HepG2 (cell line): ENCODE measurements at places on chromosomes 12 and 14. TPM values are rescaled to one million over a fixed set of nuclear protein-coding genes. Genes with fewer than 3 reads are reported as not detected.

DNA sequence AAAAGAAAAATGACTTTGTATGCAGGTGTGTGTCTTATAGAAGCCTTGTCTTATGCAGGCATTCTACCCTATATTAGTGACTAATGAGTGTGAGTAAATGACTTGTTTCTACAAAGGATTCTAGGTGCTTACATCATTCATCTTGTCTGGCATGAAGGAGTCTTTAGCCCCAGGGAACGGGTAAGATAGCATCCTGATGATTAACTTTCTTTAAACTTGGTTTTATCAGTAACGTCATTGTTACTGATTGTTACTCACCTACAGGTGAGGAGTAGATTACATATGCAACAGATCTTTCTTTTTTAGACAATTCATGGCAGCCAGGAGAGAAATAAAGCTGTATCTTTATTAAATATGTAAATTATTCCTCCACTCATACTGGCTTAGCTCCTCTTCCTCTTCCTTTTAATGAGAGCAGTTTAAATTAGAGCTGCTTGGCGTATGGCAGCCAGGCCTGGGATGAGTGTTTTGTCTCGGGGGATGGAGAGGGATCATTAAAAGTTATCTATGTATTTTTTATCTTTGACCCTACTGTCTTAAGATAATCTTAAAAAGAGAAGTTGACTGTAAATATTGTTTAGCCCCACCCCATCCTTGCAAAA, 57.2 kb upstream of the ATP2A2 start:
- H3K4me3 ChIP-seq, result no peak overlapping the region
- no peaks in the 10 kb centered on the region; the same call in 2 of the 3 replicates for H3K36me3 ChIP-seq
- peaks cover 8% of the 10 kb centered on the region for H3K4me1 ChIP-seq
- no peaks in the 10 kb centered on the region for H3K27me3 ChIP-seq
- H3K27ac ChIP-seq, result no peak overlapping the region

DNA sequence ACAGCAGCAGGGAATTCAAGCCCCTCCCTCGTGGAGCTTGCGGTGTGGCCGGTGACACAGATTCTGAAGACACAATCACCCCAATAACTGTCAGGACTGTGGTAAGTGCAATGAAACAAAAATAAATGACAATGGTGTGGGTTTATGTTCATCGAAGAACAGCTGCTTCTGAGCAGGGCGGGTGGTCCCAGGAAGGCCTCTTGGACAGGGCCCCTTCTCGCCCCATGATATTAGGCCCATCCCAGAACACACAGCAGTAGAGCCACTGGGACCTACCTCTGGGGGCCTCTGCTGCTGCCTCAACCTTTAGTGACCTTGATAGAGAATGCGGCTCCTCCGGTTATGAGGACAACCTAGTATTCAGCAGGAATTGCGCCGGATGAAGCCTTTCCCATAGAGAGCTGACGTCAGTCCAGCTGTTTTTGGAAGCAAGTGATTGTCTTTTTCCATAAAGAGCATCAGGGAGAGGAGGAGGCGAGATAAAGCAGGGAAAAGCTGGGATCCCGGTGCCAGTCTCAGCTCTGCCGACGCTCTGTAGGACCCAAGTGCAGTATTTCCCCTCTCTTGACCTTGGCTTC, 84.1 kb upstream of the BCL11B start:
- no peaks in the 10 kb centered on the region for H3K36me3 ChIP-seq
- DNase-seq, result no peak
- H3K27me3 ChIP-seq, result peaks cover 15% of the 10 kb centered on the region; the same call in 2 of the 3 replicates
- H3K4me1 ChIP-seq, result 0 out of 2 replicates have a peak, but pooled peaks cover 5% of the 10 kb centered on the region
- no peak overlapping the region for H3K4me3 ChIP-seq
- no peak overlapping the region for H3K27ac ChIP-seq

GRCh38 chr12:28866296-28866695, 282.8 kb upstream of the FAR2 start:
- no peaks in the 10 kb centered on the region for H3K4me1 ChIP-seq
- no peak overlapping the region for H3K4me3 ChIP-seq
- no peaks in the 10 kb centered on the region for H3K27me3 ChIP-seq
- no peak overlapping the region for H3K27ac ChIP-seq
- H3K36me3 ChIP-seq, result no peaks in the 10 kb centered on the region

The KRT79 gene
- not detected in 2 replicates for total RNA-seq

GRCh38 chr14:37056473-37056872, 115.9 kb downstream of the SLC25A21 start:
- no peaks in the 10 kb centered on the region for H3K36me3 ChIP-seq
- no peaks in the 10 kb centered on the region for H3K4me1 ChIP-seq
- DNase-seq, result no peak
- H3K27ac ChIP-seq, result no peak overlapping the region

DNA sequence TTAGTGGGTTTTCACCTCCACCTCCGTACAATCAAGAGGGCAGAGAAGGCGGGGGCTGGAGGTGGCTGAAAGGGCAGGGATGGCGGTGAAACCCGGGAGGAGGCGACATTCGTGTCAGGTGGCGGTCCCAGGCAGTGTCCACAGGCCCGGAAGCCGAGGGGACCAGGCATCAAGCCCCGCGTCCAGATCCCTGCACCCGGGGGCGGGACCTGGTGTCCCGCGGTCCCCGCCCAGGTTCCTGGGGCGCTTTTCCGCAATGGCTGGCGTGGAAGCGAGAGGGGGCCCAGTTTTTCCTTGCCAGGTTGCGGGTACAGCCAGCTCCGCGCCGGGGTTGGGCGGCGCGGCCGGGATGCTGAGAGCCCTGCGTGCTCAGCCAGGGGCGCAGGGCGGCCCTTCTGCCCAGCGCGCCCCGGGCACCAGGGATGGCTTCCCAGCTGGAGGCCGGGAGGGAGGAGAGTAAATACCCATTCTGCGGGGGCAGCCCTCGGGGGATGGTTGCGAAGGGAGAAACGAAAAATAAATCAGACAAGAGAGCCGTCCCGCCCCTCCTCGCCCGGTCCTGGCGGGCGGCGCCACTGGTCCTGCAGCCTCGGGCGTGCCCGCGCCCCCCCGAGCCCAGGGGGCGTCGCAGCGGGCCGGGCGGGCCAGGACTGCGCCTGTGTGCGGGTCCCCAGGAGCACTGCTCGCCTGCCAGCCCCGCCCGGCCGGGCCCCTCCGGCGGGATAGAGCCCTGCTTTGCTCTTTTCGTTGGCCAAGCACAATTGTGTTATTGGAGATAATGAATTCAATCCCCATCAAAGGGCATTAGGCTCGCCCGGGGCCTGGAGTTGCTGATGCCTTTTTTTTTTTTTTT, 11.5 kb downstream of the FOXA1 start:
- peak overlapping the region; percentile 43 for H3K27ac ChIP-seq
- no peaks in the 10 kb centered on the region; the same call in 2 of the 3 replicates for H3K27me3 ChIP-seq
- peak overlapping the region; percentile 46; the same call in 1 of the 2 replicates for H3K4me3 ChIP-seq
- peaks cover 24% of the 10 kb centered on the region for H3K4me1 ChIP-seq

DNA sequence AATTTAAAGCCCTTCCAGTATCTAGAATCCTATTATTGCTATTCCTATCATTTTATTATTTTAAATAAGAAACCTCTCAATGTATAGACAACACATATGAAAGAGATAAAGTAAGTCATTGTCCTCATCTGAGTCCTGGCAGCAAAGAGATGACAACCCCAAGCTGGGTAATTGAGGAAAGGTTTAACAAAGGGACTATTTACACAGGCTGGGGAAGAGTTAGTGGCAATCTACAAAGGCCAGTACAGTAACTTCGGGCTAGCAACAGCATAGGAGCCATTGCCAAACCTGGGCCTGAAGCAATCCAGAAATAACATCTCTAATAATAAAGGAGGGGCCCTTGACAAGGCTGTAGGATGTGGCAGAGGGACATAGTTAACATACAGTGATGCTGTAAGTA, 11.2 kb downstream of the PDE6H start:
- DNase-seq, result no peak
- no peak overlapping the region for H3K27ac ChIP-seq
- no peaks in the 10 kb centered on the region for H3K4me1 ChIP-seq
- H3K27me3 ChIP-seq, result no peaks in the 10 kb centered on the region; the same call in 2 of the 3 replicates

The HOXC4 gene
- total RNA-seq, result not detected in 2 replicates

The ZNF839 gene
- 8.2 and 12.8 TPM in 2 replicates for total RNA-seq

- H3K27ac ChIP-seq, result no peak overlapping the region
- H3K36me3 ChIP-seq, result no peaks in the 10 kb centered on the region
- H3K4me3 ChIP-seq, result no peak overlapping the region
- DNase-seq, result no peak
- H3K4me1 ChIP-seq, result peaks cover 31% of the 10 kb centered on the region
- H3K27me3 ChIP-seq, result no peaks in the 10 kb centered on the region
Measured at GRCh38 chr14:94505641-94506040, 3.6 kb downstream of the SERPINA12 start.

- DNase-seq, result no peak
- peaks cover 54% of the 10 kb centered on the region for H3K27me3 ChIP-seq
- no peak overlapping the region for H3K27ac ChIP-seq
- peaks cover 27% of the 10 kb centered on the region for H3K4me1 ChIP-seq
Measured at GRCh38 chr14:22882529-22883172, 371 bp upstream of the REM2 start.

- no peak overlapping the region for H3K27ac ChIP-seq
- H3K27me3 ChIP-seq, result no peaks in the 10 kb centered on the region
- no peaks in the 10 kb centered on the region for H3K4me1 ChIP-seq
Measured at GRCh38 chr14:93725002-93725582, 63.2 kb downstream of the PRIMA1 start.

DNA sequence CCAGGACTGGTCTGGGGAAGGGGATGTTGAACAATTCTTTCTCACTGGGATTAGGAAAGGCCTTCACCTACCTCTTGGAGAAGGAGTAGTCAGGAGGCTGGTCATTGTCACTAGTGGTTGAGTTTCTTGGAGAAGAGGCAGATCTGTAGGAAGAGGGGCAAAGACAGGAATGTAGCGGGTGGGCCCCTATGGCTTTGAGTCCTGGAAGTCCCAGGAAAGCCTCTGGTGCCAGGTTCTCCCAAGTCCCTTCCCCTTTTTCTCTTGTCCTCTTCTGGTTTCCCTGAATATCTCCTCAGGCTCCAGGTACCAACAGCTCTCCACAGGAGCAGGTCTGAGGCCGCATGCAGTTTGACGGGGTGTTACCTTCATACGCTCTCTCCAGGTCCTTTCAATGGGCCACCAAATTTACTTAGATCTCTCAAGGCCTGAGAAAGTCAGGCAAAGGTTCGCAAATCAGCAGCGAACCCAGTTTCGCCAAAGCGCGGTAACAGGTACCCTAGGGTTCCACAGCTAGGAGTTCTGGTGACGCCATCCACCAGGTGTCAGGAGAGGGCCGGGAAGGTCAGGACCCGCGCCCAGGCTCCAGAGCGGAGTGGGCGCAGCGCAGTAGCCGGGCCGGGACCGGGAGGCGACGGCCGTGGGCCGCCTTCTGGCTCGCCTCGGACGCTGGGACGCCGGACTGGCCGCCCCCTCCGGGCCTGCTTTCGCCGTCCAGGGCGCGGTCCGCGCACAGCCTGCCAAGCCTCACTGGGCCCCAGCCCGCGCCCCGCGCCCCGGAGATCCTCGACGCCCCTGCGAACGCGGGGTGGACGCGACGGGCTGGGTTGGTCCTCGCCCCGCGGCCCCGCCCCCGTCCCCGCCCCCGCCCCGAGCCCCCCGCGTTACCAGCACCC, 795 bp downstream of the SMAGP start:
- H3K4me1 ChIP-seq, result peaks cover 27% of the 10 kb centered on the region
- no peaks in the 10 kb centered on the region; the same call in 2 of the 3 replicates for H3K36me3 ChIP-seq

GRCh38 chr12:117881517-117881916, 87.3 kb downstream of the KSR2 start:
- no peak overlapping the region for H3K27ac ChIP-seq
- DNase-seq, result no peak

The TBC1D30 gene
- total RNA-seq, result 0.21 and 0.42 TPM in 2 replicates

DNA sequence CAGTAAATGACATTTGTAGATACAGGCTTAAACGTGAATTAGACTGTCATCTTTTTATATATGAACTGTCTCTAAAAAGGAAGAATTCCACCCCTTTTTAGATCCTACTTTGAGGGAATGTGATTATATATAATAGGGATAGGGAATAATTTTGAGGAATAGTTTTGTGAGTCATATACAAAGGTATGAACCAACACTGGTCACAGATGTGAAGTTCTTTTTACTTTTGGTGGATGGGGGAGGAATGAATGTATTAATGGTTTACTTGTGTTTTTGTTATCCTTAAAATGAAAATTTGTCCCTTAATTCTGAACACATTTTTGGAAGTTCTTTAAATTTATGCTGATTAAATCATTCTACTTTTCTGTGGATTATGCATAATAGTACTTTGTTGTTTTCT, 30.4 kb downstream of the FRS2 start:
- H3K27ac ChIP-seq, result no peak overlapping the region
- H3K4me3 ChIP-seq, result no peak overlapping the region
- H3K36me3 ChIP-seq, result no peaks in the 10 kb centered on the region
- no peaks in the 10 kb centered on the region for H3K27me3 ChIP-seq
- no peak for DNase-seq

GRCh38 chr14:26596543-26597061, 1.2 kb downstream of the NOVA1 start:
- H3K27me3 ChIP-seq, result peaks cover 17% of the 10 kb centered on the region; the same call in 2 of the 3 replicates
- H3K4me1 ChIP-seq, result peaks cover 6% of the 10 kb centered on the region
- H3K36me3 ChIP-seq, result no peaks in the 10 kb centered on the region

GRCh38 chr12:25115677-25116076, 79.3 kb downstream of the DNAI7 start:
- H3K27me3 ChIP-seq, result no peaks in the 10 kb centered on the region
- no peak overlapping the region for H3K4me3 ChIP-seq
- H3K27ac ChIP-seq, result no peak overlapping the region
- peaks cover 7% of the 10 kb centered on the region; the same call in 1 of the 2 replicates for H3K4me1 ChIP-seq

DNA sequence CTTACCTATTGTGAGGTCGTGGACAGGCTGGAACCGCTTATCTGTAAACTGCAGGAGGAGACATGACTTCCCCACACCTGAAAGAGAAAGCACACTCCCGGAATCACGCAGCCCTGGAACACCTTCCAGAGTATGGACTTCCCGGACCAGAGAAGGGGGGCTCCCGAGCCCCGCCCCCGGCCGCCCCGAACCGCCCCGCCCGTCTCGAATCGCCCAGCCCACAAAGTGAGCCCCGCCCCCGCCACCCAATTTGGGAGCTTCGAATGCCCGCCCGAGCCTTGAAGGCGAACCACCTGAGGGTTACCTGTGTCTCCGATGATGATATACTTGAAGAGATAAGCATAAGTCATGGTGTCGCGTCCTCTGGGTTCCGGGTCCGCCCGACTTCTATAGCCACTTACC, 235 bp downstream of the RAB2B start:
- peak overlapping the region; percentile 99 for H3K4me3 ChIP-seq
- peak overlapping the region; percentile 87 for H3K27ac ChIP-seq
- H3K36me3 ChIP-seq, result peaks cover 7% of the 10 kb centered on the region
- DNase-seq, result peak; percentile 88
- H3K4me1 ChIP-seq, result peaks cover 34% of the 10 kb centered on the region
- no peaks in the 10 kb centered on the region for H3K27me3 ChIP-seq

GRCh38 chr14:24938593-24938992, 111.4 kb downstream of the STXBP6 start:
- no peak for DNase-seq
- H3K36me3 ChIP-seq, result no peaks in the 10 kb centered on the region
- H3K4me3 ChIP-seq, result no peak overlapping the region
- no peaks in the 10 kb centered on the region for H3K27me3 ChIP-seq
- no peak overlapping the region for H3K27ac ChIP-seq

DNA sequence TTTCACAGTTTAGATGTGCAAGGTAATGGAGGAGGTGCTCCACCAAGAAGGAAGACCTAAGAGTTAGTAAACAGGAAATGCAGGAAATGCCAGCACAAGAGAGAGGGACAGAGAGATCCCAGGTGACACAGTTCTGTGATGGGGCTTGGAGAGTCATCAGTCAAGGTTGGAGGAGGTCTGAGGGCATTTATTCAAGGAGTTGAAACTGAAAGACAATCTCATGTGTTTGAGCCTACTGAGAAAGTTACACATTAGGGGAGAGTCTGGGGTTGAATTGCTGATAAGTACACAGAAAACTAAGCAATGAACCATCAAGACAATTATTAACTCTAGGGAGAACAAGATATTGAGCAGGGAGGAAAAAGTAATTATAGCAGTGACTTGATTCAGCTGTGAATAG, 138.5 kb downstream of the ANO6 start:
- DNase-seq, result no peak
- peaks cover 26% of the 10 kb centered on the region for H3K4me1 ChIP-seq
- H3K27me3 ChIP-seq, result no peaks in the 10 kb centered on the region
